ENCODE measurements at places on chromosomes 4 and X.

DNA sequence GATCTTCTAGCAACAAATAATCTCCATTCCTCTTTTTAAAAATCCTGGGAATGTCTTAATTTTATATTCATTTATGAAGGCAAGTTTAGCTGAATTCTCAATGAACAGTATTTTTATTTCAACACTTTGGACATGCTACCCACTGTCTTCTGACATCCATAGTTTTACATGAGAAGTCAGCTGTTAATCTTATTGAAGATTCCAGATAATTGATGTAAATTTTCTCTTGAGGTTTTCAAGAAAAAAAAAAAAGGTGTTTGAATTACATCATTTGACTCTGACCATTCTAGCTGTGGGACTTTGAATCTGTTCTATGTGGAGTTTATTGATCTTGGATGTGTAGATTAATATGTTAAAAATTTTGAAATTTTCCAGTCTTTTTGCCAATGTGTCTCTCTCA is 28.0 kb downstream of the PDHA2 start:
- DNase-seq: no peak

- no peak for DNase-seq
Observed at GRCh38 chrX:49187028-49187394, 838 bp upstream of the PRICKLE3 start.

- no peak for DNase-seq
Observed at GRCh38 chr4:19508442-19508841, 743.3 kb upstream of the SLIT2 start.

DNA sequence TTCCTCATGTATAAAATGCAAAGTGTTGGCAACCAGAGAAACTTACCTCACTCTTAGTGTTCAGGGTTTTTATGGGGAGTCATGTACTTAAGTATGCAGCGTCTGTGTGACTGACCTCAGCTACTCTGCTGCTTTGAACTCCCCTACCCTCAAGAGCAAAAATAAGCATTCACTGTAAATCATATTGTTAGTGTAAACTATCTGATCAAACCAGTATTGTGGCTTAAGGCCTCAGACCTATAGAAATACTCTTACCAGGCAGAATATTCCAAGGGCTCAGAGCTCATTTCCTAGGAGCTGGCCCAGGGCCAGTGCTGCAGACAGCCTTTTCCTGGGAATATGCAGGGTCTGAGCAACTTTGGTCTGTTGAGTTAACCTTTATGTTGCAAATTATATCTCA is 453.1 kb downstream of the CCSER1 start:
- DNase-seq: no peak

DNA sequence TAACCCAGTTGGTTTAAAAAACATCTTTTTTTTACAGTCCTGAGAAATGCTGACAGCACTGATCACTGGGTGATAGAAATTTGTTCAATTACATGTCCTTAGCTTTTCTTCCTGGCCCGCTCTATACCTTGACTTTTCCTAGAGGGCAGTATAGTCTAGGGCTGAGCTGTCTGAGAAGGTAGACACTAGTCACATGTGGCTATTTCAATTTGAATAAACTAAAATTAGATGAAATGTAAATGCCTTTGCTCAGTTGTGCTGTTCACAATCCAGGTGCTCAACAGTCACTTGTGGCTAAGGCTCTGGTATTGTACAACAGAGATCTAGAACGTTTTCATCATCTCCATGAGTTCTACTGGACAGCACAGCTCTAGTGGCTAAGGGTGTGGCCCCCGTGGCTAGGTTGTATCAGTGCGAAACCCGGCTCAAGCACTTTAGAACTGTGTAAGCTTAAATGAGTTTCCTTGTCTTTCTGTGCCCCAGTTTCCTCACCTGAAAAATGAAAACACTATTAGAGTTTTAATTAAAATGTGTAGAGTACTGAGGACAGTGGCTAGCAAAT is 111.6 kb upstream of the WDR17 start:
- no peak for DNase-seq

DNA sequence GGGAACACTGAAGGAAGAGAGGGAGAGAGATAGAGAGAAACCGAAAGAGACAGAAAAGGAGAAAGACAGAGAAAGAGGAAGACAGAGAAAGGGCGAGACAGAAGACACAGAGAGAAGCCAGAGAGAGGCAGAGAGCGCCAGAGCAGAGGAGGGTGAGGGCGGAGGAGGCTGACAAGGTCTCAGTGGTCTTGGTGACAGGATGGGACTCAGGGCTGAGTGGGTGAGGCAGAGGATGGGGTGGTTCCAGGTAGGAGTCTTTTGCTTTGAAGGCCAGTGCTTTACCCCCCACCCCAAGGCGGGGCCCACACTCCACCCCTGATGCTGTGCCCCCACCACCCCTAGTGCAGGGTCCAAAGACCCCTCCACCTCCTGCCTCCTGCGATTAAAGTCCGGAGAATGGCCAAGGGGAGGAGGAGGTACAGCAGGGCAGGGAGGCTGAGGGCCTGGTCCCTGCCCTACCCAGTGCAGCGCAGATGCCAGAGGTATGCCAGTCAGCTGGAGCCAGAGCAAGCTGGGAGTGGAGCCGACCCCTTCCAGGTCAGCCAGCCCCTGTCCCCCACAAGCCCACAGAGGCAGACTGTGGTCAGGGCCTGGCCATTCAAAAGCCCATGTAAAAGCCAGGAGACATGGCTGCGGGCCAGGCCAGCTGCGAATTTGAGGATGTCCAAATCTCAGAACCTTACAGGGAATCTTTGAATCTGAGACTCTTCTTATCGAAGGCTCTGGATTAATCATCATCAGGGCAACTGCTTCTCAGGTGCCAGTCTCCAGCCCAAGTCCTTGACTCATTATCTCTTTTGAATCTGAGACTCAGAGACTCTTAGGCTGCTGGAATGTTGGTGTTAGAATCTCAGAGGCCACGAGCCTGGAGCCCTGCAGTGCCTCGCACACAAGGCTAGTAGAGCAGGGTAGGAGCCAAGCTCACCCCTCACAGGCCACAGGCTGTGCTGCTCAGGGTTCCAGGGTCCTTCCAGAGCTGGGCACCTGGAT is 758 bp downstream of the IQSEC2 start:
- DNase-seq: no peak

- no peak for DNase-seq
Observed at GRCh38 chr4:148812101-148812500, 369.9 kb upstream of the NR3C2 start.

- peak; percentile 28 for DNase-seq
Observed at GRCh38 chrX:136953867-136954787, 73.6 kb upstream of the RBMX start.

DNA sequence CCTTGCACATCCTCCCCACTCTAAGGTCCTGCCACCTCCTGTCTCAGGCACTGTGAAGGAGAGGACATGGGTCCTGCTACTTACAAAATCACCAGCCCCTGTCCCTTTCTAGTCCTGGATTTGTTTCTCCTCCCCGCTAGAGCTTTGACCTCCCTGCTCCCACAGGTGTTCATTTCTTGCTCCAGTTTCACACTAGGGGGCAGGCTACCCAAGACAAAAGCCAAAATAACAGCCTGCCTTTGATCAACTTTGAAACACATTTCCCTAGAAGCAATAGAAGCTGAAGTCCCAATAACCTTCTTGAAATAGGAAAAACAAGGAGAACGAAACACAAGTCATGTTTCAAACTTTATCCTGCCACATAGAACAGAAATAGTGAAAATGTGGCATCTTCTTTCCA is 164.4 kb downstream of the QDPR start:
- no peak for DNase-seq

DNA sequence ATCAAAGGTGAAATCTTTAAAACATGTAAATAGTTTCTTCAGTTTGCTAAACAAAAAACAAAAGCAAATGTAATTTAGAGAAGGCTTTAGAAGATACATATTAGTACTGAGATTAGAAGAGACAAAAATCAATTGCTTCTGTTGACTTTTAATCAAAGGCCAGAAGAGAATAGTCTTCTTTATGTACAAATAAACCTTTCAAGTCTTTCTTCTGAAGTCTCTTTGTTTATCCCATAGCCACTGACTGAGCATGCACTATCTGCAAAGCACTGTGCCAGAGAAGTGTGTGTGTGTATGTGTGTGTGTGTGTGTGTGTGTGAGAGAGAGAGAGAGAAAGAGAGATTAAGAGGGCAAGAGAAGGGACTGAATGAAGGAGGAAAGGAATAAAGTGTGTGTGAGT is 198.4 kb downstream of the GLUD2 start:
- no peak for DNase-seq

DNA sequence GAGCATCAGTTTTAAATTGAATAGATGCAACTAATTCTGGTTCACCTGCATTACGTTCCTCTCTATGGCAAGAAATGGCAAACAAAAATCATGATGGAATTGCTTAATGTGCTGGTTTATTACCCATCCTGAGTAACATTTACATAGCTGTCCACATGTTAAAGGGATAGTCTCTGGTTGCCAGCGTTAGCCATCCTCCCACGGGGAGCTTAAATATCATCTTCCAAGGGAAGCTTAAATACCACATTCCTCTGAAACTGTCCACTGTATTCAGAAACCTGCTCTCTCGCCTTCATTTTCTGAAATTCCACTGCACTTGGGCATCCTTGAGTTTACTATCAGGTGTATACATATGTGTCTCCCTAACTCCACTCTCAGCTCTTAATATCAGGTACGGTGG is 586.6 kb downstream of the TLL1 start:
- DNase-seq: no peak

GRCh38 chr4:27081675-27082586 is 221.3 kb downstream of the STIM2 start:
- DNase-seq: no peak

GRCh38 chr4:41725254-41725653 is 23.3 kb downstream of the PHOX2B start:
- no peak for DNase-seq

DNA sequence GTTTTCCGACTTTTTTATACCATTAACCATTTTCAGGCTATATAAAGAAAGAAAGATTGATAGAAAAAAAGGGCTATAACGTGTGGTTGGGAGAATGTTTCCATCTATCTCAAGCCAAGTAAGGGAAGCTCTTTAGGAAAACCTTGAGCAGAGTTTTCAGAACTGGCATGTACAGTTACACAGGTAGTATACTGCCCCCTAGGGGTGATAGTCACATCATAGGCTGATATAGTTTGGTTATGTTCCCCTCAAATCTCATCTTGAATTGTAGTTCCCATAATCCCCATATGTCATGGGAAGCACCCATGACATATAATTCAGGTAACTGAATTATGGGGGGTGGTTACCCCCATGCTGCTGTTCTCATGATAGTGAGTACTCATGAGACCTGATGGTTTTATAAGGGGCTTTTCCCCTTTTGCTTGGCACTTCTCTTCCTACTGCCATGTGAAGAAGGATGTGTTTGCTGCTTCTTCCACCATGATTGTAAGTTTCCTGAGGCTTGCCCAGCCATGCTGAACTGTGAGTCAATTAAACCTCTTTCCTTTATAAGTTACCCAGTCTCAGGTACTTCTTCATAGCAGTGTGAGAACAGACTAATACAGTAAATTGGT is 186.8 kb downstream of the TMA16 start:
- DNase-seq: no peak

DNA sequence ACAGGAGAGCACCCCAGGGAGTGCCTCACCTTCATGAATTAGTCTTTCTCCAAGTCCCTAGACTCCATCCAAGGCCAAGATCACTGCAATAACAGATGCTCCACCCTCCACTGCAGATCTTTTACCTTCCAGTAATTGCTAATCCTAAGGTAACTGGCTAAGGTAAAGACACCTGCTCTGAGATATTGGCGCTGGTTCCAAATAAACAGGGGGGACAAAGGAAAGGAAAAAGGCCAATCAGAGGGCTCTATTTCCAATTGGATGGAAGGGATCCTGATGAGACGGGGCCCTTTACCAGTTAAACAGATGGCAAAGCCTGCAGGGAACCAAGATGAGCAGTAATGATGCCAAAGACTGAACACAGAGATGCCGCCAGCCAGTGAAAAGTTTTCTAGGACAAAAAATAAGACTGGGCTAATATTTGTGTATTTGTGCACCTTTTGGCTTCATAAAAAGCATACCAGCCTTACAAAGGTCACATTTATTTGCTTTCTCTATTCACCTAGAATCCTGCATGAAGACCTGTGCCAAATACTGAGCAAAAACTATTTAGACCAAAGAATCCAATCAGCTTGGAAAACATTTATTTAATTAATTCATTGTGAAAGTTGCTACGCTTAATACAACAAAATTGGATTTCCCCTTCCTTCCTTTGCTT is 148.5 kb downstream of the PPP3CA start:
- DNase-seq: no peak

DNA sequence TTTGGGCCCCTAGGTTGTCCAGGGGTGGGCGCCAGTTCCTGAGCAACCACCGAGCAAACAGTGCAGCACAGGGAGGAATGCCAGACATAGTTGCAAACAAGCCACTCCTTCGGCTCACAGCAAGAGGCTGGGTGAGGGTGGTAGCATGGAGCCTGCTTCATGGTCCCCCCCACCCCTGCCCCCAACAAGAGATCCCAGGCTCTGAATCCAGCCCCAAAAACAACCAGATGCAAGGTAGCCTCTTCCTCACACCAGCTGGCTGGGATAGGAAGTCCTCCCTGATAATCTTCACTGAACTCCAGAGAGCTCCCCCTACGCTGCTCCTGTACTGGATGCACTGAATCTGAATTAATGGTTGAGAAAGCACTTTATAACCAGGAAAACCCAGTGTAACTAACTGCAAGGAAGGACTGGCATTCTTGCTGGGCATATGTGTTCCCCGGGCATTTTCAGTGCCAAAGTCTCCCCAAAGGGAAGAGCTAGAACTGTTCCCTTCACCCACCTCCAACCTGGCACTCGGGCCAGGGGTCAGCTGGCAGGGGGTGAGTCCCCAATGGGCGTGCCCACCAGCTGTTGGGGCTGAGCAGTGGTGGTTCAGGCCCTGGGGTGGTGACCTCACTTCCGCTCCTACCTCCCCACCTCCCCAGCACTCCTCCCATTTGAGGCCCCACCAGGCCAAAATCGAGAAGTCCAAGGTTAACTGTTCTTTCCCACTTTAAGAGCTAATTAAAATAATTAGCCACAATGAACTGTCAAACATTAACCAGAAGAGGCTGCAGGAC is 1.5 kb downstream of the ELF4 start:
- DNase-seq: no peak

- no peak for DNase-seq
Observed at GRCh38 chr4:165199286-165199685, 8.1 kb upstream of the KLHL2 start.

- DNase-seq: no peak
Observed at GRCh38 chrX:4905576-4905975, 1192.1 kb upstream of the PRKX start.

GRCh38 chrX:124641737-124642491 is 295.6 kb downstream of the SH2D1A start:
- DNase-seq: no peak

DNA sequence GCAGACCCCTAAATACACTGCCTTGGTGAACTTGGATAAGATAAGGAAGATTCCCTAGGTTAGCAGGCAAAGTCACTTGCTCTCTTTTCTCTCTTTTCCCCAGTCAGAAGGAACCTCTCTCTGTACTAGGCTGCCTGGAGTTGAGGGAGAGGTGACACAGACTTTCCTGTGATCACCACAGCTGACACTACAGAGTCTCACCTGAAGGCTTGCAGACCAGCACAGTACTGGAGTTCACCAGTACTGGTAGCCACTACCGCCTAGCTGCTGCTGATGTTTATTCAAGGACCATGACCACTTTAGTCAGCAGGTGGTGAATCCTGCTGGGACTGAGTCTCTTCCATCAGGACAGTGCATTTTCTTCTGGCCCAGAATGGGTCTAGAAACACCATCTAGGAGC is 63.3 kb downstream of the PTPN13 start:
- no peak for DNase-seq

All from stimulated activated CD8-positive, alpha-beta memory T cell treated with anti-CD3 and anti-CD28 coated beads, Interleukin-2, amount 100 ng/mL, for 48 hours (primary cell).